Eye (tissue), 1 donor: ENCODE measurements at places on chromosomes 3 and 15.

DNA sequence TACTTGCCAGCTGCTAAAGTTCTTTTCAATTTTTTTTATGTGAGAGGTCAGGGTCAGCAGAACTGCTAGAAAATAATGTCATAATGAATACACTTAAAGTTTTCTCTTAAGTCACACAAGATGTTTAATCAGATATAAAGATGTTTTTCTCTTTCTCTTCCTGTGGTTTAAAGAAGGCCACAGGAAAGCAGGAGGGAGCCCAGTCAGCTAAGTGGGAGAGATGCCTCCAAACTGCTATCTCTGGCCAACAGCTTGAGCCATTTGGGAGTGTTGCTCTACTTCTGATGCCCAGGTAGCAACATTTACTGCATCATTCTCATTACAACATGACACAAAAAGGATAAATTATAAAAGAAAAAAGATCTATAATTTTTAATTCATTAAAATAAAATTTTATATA is 45.7 kb upstream of the NLGN1 start:
- no peak for DNase-seq

DNA sequence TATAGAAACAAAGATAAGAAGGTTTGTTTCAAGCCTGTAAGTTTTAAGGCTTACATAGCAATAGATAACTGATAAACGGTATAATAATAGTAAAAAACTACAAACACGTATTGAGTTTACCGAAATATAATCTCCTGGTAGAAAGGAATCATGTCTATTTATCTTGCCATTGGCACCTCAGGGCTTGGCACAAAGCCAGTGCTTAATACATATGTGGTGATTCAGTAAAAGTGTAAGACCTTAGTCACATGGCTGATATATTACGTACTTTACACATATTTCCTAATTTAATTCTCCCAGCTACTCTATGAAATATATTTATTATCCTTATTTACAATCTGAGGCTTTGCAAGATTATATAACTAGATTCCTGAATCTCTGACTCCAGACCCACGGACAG is 32.0 kb upstream of the SLCO3A1 start:
- DNase-seq, result no peak

- DNase-seq, result no peak
Measured at GRCh38 chr3:12458901-12459300, 25.4 kb upstream of the TSEN2 start.

DNA sequence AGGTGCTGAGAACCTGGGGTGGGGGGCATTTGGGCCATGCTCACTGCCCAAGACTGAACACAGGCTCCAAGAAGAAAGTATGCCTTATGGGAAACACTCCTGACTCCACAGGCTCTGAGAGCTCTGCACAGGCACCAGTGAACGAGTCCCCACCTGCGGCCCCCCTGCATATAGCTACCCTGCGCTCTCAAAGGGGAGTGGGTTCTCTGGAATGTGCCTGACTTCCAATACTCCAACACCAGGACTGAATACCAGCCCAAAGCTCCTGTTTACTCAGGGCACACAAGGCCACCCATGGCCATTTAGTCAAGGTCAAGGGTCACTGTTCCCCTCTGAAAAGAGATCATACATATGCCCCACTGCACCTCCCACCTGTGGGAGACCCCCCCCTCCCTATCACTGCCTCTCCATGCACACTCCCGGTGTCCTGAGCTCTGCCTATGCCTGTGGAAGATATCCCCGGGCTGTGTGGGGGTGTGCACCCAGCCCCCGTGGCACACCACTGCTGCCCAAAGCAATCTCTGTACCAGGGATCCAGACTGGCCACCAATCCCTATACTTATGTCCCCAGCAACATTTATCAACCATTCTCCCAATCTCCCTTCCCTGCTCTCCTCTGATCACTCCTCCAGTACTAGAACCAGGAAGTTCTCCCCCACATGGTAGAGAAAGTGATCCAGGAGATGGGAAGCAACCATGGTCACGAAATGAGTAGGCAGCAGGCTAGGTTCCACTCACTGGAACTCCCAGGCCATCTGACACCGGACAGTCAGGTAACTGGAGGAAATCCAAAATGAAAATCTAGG is 1.5 kb upstream of the PLXNB1 start:
- DNase-seq, result no peak

- DNase-seq, result no peak
Measured at GRCh38 chr3:146256851-146257486, 6.1 kb upstream of the PLSCR4 start.

GRCh38 chr3:155549087-155549486 is 195.8 kb downstream of the PLCH1 start:
- DNase-seq, result peak; percentile 19

DNA sequence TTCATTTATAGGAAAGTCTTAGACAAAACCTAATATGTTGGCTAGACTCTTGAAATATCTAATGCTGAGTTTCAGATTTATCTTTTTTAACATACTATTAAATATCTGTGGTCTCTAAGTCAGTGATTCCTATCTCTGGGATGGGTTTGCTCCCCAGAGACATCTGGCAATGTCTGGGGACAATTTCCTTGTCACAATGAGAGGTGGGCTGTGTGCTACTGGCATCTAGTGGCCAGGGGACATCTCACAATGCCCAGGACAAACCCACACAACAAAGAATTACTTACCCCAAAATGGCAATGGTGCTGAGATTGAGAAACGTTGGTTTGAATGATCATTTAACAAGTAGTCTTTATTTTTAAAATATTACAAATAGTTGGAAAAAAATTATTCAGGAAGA is 602.1 kb downstream of the MAGI1 start:
- DNase-seq, result peak; percentile 63

GRCh38 chr3:187290503-187290902 is 1.0 kb downstream of the MASP1 start:
- DNase-seq, result peak; percentile 14

- DNase-seq, result peak; percentile 39
Measured at GRCh38 chr15:33823119-33823518, 145.2 kb upstream of the CHRM5 start.

DNA sequence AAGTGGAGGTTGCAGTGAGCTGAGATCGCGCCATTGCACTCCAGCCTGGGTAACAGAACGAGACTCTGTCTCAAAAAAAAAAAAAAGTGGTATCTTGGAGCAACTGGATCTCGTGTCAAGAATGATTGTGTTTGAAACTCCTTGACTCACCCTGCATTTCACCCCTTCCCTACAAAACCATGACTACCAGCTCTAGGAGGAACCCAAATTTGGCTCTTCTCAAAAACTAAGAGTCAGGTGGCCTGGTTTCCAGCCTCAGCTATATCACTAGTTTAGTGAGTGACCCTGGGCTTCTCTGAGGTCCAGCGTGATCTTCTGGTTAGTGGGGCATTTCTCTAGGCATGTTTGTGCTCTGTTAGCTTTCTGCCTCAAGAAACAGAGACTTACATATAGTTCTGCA is 222.1 kb downstream of the FAM43A start:
- no peak for DNase-seq

DNA sequence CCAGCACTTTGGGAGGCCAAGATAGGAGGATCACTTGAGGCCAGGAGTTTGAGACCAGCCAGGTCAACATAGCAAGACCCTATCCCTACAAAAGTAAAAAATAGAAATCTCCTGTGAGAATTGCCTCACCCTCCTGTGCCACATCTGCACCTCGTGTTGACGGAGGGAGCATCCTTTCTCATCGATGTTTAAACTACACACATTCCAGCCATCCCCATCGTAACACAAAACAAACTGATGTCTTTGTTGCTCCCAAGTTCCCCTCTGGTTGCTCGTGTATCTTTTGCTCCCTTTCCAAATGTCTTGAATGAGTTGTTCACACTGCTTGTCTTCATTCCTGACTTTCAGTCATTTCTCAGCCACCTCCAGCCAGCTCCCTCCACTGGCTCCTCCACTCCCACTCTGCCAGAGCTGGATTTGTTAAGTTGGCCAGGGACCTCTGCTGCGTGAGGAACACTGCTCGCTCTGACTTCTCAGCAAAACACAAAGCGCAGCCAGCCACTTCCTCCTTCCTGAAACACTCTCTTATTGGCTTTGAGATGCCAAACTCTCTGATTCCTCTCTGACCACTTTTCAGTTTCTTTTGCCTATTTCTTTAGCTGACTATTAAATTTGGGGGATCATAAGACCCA is 53.6 kb upstream of the ATP13A3 start:
- DNase-seq, result no peak

- DNase-seq, result no peak
Measured at GRCh38 chr15:101296418-101297405, 1.7 kb upstream of the SNRPA1 start.

DNA sequence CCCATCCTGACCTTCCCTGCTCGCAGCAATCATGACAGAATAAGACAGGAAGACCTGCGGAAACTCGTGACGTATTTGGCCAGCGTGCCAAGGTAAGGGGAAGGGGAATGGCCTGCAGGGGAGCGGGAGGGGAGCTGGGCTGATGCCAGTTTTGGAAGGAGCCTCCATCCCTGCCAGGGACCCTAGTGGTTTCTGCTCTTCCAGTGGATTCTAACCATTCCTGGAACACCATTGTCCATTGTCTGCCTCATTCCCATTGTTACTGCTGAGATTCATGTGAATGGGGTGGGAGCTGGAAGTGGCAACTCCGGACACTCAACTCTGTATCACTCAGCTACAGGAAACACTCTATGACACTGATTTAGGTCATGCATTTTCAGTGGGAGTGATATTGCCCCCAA is 242.9 kb upstream of the ROPN1 start:
- DNase-seq, result no peak

DNA sequence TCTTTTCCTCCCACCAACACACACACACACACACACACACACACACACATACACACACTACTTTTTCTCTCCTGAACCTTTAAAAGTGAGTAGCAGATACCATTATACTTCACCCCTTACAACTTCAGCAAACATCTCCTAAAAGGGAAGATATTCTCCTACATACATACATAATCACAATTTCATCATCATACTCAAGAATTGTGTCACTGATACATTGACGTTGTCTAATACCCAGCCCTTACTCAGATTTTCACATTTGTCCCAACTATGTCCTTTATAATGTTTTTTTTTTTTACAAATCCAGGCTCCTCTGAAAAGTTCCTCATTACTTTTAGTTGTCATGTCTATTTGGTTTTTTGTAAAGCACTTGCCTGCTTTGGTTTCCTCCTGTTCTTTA is 18.5 kb downstream of the ABHD6 start:
- no peak for DNase-seq

GRCh38 chr3:159828542-159828943 is 160.1 kb upstream of the IL12A start:
- peak; percentile 84 for DNase-seq

DNA sequence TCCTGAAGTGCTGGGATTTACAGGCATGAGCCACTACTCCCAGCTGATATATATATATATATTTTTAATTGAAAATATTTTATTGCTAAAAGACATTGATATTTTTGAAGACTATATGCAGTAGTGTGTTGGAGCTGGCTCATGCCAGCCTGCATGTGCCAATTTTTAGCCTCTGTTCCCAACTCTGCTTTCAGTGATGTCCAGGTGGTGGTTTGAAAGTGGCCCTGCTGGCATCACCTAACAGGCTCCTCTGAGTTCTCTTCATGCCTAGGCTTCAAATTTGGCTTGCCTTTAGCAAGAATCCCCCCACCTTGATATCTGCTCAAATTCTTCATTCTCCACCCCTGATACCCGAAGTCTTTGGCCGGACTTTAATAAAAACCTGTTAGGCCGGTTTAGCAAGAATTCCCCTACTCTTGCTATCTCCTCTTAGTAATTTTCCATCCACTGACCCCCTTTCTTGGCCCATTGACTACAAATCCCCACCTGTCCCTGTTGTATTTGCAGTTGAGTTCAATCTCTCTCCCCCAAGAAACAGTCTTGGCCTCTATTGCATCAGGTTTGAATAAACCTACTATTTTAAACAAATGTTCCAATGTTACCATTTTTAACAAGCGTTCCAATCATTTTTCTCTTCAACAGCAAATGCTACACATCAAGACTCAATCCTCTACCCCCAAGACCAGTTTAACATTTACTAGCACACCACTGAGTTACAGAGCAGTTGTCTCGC is 23.9 kb upstream of the CTSH start:
- no peak for DNase-seq

DNA sequence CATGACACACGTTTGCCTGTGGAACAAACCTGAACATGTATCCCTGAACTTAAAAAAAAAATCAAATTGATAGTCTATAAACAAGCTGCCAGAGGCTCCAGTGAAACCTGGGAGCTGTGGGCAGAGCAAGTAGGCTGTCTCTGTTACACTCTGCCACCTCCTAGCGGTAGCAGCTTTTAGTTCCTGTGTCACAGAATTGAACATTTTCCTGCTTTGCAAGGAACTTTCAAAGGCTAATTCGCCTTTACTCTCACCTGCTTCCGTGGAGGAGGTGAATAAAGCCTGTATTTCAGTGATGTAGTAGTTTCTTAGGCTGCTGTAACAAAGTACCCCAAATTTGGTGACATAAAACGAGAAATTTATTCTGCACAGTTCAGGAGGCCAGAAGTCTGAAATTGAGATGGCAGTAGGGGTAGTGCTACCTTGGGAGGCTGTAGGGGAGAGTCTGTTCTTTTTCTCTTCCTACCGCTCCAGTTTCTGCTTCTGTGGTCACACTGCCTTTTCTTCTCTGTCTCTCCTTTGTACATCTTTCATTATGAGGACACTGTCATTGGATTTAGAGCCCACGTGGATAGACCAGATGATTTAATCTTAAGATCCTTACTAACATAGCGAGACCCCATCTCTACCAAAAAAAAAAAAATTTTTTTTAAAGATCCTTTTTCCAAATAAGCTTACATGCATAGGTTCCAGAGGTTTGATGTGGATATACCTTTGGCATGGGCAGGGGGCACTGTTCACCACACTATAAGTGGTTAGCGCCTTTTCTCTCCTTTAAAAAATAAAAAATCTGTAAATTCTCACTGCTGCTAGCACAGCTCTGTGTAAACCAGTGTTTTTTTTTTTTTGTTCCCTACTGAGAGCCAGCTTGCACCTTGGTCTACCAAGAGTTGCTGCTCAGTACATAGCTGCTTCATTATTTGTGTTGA is 25.3 kb downstream of the FBXO22 start:
- peak; percentile 50 for DNase-seq

DNA sequence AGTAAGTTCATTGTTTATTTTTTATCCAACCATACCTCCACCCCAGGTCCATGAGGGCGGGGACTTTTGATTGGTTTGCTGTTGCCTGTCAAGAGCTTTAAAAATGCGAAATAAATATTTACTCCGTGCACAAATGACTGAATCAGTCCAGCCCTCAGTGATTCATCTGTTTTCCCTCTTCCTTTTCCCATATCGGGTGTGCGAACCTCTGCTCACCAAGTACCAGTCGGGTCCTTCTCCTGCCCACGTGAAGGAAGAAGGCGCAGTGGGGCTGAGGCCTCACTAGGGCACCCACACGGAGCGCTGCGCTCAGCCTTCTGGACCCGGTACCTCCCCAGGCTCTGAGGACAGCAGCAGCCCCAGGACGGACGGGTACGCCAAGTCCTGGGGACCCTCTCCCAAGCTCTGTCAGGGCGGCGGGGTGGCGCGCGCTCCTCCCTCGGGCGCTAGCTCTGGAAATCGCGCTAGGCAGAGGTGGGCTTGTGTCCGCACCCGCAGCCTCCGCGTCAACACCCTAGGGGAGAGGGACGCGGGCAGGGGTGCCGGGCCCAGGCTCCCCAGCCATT is 70.5 kb upstream of the EPHB3 start:
- no peak for DNase-seq

DNA sequence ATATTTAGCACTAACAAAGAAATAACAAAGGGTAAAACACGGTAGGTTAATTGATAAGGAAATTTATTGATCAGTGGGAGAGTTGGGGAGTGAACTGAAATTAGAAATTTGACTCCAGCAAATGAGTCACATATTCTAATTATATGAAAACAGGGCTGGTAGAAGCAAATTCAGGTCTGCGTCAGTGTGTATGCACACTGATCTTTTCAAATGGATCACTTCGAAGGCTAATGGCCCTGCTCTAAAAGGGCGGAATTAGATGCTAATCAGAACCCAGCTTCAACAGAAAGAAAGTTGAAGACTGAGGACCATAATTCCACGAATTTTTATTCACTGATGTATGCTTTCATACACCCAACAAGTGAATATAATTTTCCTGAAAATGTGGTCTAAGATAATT is 762.4 kb upstream of the DPPA4 start:
- no peak for DNase-seq
